ENCODE measurements at places on chromosomes 6 and 20. TPM values are rescaled to one million over a fixed set of nuclear protein-coding genes. Genes with fewer than 3 reads are reported as not detected.
A peak's percentile ranks its signal among the peaks of the same experiment; 100 is the strongest.

DNA sequence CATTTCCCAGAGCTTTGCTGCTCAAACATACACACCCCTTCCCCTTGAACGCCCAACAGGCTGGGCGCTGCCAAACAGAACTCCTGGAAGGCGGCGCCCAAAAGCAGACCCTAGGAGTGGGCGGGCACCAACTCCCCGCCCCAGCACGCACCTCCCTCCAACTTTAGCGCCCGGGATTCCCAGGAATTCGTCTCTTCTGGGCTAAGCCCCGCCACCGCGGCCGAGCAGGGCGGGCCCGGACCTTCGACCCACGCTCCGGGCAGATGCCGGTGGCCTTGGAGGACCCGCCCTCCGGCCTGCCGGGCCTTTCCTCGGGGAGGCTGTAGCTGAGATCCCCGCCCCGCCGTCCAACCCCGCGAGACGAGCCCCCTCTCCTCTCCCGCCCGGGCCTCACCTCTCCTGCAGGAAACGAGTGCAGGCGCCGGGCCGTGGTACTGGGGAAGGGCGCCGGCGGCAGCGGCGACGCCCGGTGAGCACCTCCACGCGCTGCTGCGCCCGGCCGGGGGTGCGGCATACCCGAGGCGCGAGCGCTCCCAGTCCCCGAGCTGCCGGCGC, 659 bp downstream of the MCUR1 start:
- peak; percentile 93 for DNase-seq

The ULBP2 gene
- total RNA-seq = 0.96 TPM

The MOCS1 gene
- 70.0 TPM for total RNA-seq

- DNase-seq = no peak
These were observed 134.4 kb upstream of the CST7 start for GRCh38 chr20:24814556-24815195.

The PARD6B gene
- total RNA-seq = 2.0 TPM

The MACROD2 gene
- 3.8 TPM for total RNA-seq

DNA sequence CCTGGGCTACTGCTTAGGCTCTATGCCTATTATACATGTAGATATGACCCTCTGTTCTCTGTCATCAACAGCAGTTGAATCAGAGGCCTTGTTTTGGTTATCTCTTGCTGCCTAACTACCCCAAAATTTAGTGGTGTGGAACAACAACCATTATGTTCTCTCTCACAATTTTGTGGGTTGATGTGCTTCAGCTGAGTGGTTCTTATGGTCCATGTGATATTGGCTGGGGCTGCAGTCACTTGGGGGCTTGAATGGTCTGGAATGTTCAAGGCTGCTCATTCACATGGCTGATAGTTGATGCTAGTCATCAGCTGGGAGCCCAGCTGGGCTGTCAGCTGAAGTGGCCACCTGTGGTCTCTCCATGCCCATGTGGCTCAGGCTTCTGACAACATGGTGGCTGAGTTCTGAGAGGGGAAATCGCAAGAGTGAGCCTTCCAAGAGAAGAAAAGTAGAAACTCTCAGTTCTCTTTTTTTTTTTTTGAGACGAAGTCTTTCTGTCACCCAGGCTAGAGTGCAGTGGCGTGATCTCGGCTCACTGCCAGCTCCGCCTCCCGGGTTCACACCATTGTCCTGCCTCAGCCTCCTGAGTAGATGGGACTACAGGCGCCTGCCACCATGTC, 47.8 kb downstream of the SHLD1 start:
- DNase-seq = no peak

DNA sequence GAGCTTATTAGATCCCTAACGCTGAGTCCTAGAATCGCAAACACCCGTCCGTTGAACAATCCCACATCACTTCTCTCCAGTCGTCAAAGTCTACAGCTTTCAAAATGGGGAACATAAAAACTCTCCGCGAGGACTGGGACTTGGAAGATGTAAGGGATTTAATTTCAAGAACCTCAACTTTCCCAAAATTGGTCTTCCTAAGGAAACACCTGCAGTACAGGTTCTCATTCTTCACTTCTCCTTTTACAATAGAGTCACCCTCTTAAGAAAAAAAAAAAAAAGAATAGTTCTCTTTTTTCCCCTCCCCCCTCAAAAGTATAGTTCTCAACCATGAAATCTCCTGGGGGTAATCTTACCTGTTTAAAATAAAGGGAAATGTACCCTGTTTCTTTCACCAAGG, 6.6 kb upstream of the ZBTB22 start:
- no peak for DNase-seq

DNA sequence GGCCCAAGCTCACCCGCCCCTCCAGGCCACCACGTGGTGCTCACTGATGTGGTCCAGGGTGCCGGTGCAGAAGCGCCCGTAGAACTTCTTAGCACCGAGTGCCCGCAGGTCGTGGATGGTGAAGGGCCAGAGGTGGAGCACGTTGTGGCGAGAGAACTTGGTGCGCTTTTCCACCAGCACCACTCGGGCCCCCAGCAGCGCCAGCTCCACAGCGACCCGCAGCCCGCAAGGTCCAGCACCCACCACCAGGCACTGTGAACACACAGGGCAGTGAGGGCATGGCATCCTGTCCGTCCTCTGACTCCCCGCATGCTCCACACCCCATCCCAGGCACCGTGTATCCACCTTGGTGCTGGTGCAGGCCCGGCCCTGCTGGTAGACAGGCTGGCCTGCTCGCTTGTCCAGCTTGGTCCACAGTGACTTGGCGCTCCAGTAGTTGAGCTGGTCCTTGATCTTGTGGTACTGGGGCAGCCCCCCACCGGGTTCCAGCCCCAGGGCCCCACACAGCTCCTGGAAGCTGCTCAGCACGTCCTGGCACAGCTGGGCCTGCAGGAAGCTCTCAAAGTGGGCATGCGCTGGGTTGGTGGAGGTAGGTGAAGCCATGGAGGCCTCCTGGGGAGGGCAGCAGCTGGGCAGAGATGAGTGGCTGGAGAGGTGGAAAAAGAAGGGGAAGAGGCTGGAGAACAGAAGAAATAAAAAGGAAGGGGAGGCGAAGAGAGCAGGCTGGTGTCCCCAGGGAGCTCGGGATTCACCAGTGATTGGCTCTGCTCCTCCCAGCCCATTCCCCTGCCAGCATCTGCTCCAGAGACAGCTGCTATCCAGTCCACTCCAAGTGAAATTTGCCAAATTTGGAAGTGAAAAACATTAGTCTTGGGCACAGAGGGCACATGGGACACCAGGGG, 1.7 kb downstream of the MICAL1 start:
- no peak for DNase-seq

DNA sequence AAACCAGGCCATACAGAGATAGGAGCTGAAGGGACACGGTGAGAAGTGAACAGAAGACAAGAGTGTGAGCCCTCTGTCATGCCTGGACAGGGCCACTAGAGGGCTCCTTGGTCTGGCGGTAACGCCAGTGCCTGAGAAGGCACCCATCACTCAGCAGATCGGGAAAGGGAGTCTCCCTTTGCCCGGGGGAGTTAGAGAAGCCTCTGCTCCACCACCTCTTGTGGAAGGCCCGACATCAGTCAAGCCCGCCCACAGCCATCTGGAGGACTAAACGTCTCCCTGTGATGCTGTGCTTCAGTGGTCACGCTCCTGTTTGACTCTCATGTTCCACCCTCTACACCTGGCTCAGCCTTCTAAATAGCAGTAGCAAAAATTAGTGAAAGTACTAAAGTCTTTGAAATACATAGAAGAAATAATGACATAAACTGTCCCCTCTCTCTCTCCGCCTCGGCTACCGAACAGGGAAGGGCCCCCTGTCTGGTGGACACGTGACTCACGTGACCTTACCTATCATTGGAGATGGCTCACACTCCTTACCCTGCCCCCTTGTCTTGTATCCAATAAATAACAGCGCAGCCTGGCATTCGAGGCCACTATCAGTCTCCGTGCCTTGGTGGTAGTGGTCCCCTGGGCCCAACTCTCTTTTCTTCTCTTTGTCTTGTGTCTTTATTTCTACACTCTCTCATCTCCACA, 66.7 kb downstream of the RPP21 start:
- DNase-seq = no peak

- no peak for DNase-seq
These were observed 37.1 kb downstream of the TNFAIP3 start for GRCh38 chr6:137903933-137904821.

The CLPSL1 gene
- total RNA-seq = not detected

The TNFRSF6B gene
- total RNA-seq = 4.7 TPM

The RUNX2 gene
- 1.6 TPM for total RNA-seq

DNA sequence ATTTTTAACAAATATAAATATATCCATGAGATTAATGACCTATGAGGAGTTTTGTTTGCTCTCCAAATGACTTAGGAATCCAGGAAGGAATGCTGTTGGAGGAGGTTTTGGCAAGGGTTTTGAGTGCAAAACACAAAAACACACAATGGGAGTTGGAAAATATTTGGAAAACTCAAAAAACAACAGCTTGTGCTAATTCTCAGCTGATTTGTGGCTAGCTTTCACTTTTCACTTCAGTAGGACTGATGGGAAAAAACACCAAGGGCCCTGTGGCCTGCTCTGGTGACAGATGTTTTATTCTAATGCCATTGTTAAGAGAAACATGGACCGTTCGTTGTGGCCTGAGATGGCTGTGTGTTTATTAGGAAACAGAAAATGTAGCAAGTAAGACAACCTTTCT, 113.9 kb downstream of the ALDH8A1 start:
- no peak for DNase-seq

GRCh38 chr6:143074101-143074500, 13.4 kb downstream of the AIG1 start:
- DNase-seq = no peak

The GTSF1L gene
- not detected for total RNA-seq

DNA sequence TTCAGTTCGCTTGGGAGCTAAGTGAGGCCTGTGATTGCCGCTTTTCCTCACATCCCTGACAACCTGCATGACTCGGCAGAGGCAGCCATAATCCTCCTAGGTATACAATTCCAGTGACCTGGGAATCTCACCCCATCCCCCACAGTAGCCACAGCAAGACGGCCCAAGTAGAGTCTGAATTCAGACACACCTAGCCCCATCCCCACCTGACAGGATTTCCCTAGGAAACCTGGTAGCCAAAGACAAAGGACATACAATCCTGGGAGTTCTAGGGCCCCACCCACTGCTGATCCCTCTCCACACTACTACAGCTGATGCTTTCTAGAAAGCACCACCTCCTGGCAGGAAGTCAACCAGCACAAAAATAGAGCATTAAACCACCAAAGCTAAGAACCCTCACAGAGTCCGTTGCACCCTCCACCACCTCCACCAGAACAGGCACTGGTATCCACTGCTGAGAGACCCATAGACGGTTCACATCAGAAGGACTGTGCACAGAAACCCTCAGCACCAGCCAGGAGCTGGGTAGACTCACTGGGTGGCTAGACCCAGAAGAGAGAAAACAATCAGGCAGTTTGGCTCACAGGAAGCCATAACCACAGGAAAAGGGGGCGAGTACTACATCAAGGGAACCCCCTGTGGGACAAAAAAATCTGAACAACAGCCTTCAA, 17.9 kb upstream of the RUNX2 start:
- no peak for DNase-seq

The MEI4 gene
- not detected for total RNA-seq

Measured in mesenteric fat pad (tissue), 1 donor.